ENCODE measurements at places on chromosomes 3 and 15.

DNA sequence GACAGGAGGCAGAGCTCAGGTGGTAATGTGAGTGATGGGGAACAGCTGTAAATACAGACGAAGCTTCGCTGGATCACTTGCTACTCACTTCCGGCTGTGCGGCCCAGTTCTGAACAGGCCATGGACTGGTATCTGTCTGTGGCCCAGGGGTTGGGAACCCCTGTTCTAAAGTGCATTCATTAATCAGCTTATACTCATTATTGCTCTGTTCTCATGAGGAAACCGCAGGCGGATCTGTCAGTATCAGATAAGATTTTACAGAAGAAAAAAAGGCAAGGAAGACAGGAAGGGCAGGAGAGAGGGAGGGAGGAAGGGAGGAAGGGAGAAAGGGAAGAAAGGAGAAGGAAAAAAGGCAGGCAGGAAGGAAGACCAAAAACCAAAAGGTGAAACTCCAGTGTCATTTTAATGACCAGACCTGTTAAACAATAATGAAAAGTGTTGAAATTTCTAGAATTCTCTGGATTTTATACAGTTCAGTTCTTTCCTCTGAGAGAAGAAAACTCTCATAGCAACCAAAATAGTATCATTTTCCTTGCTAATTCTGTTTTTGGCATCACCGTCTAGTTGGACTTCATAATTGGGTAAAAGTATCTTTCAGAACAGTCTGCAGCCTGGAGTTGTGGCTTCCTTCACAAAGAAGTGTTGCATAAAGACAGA lies 128.0 kb upstream of the PROK2 start:
- DNase-seq = no peak

DNA sequence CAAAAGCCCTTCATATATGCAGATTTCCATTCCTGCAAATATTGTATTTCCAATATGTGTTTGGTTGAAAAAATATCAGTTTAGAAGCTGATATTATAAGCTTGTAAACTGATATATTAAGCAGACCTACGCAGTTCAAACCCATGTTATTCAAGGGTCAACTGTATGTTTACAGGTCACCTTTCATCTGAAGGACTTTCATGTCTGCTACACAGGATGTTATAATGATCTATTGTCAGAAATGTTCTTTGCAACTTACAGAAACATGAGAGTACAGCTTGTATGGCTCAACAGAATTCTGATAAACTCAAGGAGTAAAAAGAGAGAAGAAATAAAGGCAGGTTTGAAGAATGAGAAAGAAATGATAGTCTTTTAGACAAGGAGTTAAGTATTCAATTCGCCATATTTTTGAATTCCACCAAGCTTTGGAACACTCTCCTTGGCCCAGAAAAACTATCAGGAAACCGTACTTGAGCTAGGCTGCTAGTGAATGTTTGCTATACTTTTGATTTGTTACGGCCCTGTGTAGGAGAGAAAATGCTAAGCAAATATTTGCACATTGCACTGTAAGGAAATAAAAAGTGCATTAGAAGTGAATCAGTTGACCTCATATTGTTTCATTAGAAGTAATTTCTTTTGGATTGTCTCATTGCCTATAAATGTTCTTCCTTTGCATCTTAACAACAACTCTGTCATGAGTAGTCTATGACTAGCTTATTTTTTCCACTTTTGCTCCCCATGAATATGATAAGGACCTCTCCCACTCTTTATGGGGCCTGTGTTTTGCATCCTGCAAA lies 81.2 kb downstream of the NEK11 start:
- no peak for DNase-seq

GRCh38 chr3:135966271-135966961 lies 888 bp downstream of the PPP2R3A start:
- DNase-seq = peak; percentile 15

GRCh38 chr3:141998669-141999290 lies 122.3 kb downstream of the ATP1B3 start:
- DNase-seq = no peak

DNA sequence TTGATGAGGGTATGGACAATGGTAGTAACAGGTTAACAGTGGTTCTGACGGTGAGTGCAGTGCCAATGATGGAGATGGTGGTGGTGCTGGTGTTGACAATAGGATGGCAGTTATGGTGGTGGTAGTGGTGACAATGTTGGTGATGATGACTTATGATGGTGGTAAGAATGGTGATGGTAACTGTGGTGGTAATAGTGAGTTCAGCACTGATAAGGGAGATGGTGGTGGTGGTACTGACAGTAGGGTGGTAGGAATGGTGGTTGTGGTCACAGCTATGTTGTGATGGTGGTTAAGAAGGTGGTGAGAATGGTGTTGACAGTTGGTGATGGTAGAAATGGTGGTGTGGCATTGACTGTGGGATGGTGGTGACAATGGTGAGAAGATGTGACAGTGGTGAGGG lies 13.4 kb upstream of the INSYN1 start:
- DNase-seq = no peak

DNA sequence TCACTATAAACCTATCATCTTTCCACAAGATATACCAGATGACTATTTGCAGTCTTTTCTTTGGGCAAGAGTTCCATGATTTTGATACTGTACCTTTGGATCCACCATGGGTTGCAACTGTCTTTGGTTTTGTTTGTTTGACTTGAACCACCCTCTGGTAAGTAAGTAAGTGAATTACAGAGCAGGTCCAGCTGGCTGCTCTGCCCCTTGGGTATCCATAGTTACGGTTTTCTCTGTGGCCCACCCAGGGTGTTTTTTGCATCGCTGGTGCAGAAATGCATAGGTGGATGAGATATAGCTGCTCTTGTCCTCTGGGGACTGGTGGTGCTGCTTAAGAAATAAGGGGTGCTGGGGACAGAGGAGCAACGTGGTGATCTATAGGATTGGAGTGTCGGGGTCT lies 33.8 kb downstream of the CHDH start:
- DNase-seq = no peak

GRCh38 chr3:101513419-101513986 lies 491 bp upstream of the SENP7 start:
- no peak for DNase-seq

- DNase-seq = no peak
Measured at GRCh38 chr3:154690413-154690812, 260.4 kb upstream of the GPR149 start.

- no peak for DNase-seq
Measured at GRCh38 chr15:43541785-43542184, 24.4 kb downstream of the MAP1A start.

- DNase-seq = no peak
Measured at GRCh38 chr15:78092261-78093041, at the start of gene SH2D7. SH2D7 (plus strand) TSS chr15:78092561; CDS start chr15:78092585, 24 bp downstream.

- no peak for DNase-seq
Measured at GRCh38 chr3:52254608-52255007, 9.0 kb downstream of the PPM1M start.

- no peak for DNase-seq
Measured at GRCh38 chr3:172449466-172450149, 1.4 kb upstream of the GHSR start.

DNA sequence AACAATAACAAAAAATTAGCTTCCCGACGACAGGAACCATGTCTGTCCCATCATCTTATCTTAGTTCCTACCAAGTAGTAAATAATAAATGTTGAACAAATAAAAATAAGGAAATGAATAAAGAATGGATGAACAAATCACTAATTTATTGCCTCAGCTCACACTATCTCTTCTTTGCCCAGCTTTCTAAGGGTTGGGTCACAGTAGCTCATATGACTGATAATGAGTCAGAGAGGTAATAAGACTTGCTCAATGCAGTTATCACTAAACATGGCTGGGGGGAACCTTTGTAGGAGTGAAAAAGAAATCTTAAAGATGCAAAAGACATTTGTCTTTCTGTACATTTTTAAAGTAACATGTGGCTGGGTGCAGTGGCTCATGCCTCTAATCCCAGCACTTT lies 182.2 kb downstream of the WDR76 start:
- DNase-seq = no peak

- DNase-seq = no peak
Measured at GRCh38 chr3:180330440-180330839, 271.5 kb upstream of the TTC14 start.

DNA sequence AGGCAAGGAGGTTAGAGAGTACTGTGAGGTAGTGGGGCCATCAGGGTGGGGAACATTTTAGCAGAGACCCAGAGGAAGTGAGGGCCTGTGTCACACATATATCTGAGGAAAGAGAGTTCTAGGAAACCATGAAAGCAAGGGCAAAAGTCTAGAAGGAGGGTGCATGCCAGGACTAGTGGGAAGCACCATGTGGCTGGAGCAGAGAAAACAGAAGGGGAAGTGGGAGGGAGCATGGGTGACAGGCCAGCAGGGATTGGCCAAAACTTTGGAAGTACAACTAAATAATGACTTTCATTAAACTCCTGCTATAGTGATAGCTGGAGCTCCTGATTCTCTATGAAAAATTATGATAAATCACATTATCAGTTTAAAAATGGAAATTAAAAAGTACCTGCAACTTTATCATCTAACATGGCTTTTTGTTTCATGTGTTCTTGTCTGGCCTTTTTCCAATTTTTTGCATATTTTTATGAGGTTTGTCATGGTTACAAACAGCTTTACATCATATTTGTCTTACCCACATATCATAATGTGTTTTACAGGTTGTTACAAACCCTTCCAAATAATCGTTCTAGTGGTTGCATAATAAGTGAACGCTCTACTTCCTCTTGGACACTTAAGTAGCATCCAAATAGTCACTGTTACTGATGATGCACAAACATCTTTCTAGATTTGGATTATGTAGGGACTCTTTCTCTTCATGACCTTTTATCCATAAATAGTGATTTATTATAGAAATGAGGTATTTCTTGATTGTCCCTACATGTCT lies 168.3 kb downstream of the NEK10 start:
- DNase-seq = no peak

- DNase-seq = no peak
Measured at GRCh38 chr3:193129607-193130006, 111.4 kb upstream of the PLAAT1 start.

DNA sequence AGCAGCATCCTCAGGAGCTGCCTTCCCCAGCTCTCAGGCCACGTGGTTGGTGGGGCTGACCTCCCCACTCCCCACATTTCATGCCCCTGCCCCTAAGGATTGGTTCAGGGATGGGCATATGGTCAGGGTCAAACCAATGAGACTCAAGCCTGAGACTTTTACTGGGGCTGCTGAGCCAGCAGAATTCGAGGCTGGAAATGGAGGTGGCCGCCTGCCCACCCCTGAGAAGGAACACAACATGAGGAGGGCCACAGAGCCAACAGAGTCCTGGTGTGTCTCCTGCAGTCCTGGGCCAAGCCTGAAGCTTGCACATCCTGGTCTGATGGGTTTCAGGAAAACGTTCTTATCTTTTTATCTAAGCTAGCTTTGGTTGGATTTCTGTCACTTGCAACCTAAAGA lies 5.9 kb downstream of the EHD4 start:
- no peak for DNase-seq

GRCh38 chr15:45496658-45497057 lies 25.9 kb downstream of the SLC30A4 start:
- DNase-seq = no peak

DNA sequence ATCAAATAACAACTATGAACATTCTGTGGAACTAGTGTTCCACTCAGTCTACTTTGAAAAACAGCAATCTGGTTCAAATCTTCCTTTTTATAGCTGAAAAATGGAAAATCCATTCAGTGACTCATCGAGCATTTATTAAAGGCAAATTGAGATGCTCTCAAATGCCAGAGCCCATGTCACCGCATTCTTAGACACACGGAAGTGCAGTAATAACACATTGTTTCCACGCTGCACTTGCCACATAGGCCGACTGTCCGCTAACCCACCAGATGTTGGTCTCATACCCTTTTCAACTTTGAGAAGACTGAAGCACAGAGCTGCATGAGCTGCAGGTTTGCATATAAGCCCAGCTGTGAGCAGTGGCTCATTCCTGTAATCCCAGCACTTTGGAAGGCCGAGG lies 95.9 kb downstream of the TMEM266 start:
- no peak for DNase-seq

DNA sequence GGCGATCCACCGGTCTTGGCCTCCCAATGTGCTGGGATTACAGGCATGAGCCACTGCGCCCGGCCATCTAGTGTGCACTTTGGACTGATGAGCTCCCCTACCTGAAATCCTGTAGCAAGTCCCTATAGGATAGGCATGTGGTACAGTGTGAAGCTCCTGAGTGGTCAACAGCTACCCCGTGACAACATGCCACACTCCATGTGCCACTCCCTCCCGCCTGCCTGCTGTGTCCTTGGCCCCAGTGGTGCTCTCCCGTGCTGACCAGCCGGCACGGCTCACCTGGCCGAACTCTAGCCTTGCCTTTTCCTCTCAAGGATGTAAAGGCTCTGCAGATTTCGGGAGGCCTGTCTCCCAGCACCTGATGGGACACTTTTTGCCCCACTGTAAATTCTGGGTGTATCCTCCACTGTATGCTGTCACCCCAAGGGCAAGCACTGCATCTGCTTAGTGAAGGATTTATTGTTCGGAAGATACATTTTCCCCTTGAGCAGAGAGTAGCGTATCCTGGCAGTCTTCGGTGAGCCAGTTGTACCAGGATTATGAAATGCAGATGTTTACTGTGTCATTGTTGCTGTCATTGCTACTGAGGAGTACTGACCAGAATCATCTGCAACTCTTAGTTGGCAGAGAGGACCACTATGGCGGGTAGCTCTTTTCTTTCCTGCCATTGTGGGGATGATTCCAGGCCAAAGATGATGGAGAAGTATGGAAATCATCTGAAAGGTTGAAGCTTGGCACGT lies 64.7 kb downstream of the IGF1R start:
- no peak for DNase-seq

- no peak for DNase-seq
Measured at GRCh38 chr3:115804200-115804599, 180.9 kb downstream of the GAP43 start.

GRCh38 chr3:133820129-133820528 lies 14.5 kb downstream of the SRPRB start:
- DNase-seq = no peak

- no peak for DNase-seq
Measured at GRCh38 chr3:42161050-42161935, 70.1 kb downstream of the TRAK1 start.

- no peak for DNase-seq
Measured at GRCh38 chr15:77584201-77584600, 48.5 kb downstream of the LINGO1 start.

DNA sequence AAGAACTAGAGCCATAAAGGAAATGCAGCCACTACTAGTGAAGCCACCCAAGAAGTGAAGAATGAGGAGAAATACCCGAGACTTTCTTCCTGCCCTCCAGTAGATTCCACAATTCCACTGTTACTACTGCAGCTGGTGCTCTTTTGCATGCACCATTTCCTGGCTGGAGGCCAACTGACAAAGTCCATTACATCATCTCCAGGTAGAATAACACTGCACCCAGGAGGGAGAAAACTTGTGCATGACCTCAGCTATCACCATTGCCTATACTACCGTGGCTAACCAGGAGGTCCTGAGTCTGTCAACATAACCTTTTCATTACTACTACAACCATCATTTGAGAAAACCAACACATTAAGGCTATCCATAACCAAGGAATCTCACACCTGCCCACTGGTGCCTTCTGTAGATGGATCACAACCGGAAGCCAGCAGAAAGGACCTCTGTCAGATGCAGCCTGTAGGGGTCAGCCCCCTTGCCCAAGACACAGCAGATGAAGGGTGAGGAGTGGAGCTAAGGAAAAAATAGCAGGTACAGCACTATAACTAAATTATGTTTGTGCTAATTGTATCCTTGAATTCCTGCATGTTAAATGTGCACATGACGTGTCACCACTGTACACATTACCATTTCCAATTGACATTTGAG lies 200.8 kb upstream of the C2CD4B start:
- no peak for DNase-seq

Data from activated gamma-delta T cell (primary cell).